ENCODE measurements at places on chromosomes 3 and 15. TPM values are rescaled to one million over a fixed set of nuclear protein-coding genes. Genes with fewer than 3 reads are reported as not detected.

The ZNF35 gene
- 11.7 TPM for polyA plus RNA-seq

DNA sequence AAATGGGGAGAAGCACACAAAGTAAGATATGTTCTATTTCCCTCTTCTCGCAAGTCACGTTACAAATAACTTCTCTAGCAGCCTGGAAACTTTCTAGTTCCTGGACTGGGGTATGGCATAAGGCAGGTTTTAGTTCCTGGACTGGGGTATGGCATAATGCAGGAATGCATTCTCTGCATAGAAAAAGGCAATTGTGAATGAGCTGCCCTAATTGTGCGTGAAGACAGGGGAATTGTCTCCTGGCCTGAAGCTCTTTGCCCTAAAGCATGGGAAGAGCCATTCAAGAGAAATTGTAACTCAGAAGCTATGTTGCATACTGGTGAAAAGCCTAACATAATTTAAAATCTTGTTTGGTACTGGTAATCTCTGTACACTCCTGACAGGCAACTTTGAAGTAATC, 54.3 kb upstream of the CBLB start:
- no peak for DNase-seq

The ROBO2 gene
- 89.9 TPM for polyA plus RNA-seq

The ZNF639 gene
- 66.1 TPM for polyA plus RNA-seq

- peak; percentile 75 for DNase-seq
These were observed 44.5 kb downstream of the NOX5 start for GRCh38 chr15:69058830-69059556.

DNA sequence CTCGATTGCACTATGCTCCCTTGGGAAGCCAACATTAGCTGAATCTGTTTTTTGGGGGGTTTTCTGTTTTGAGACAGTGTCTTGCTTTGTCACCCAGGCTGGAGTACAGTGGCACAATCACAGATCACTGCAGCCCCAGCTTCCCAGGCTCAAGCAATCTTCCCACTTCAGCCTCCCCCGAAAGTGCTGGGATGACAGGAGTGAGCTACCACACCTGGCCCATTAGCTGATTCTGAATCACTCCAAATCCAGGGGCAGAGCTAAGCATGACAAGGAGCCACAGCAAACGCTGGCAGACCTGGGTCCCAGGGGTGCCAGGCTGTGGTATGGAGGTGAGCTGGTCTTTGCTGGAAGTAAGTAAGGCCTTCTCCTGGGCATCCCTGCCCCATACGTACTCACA, 18.9 kb downstream of the POC1A start:
- no peak for DNase-seq

DNA sequence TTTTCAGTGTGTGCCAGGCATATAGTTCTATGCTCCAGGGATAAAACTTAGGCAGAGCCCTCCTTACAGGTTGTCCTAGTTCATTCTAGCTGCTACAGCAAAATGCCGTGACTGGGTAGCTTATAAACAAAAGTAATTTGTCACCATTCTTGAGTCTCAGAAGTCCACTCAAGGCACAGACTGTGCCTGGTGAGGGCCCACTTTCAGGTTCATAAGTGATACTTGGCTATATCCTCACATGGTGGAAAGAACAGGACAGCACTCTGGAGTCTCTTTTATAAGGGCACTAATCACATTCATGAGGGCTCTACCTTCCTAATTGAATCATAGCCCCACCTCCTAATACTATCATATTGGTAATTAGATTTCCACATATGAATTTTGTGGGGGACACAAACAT, 80.1 kb downstream of the SPRED1 start:
- DNase-seq = no peak

DNA sequence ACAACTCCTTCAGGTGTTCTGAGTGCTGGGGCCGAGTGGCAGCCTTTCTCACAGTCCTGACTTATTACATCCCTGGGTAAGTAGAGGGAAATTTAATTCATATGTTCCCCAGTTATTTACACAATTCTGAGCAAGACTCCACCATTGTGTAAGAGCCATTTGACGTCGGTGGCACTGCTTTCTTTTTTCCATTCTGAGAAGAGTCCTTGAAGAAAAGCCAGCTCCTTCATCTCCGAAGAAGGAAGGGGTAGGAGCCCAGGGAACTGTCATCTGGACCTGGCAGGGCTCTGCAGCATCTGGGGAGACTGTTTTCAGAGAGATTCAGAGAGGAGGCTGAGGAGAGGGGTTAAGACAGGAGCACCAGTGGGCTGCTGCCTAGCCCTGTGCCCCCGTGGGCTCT, 22.6 kb upstream of the MASP1 start:
- DNase-seq = no peak

- DNase-seq = no peak
These were observed 27.2 kb upstream of the WDR5B start for GRCh38 chr3:122443090-122443489.

- DNase-seq = no peak
These were observed 460.9 kb downstream of the OTOL1 start for GRCh38 chr3:161957467-161957866.

- DNase-seq = no peak
These were observed 142.0 kb downstream of the ADAMTS17 start for GRCh38 chr15:100199711-100200286.

DNA sequence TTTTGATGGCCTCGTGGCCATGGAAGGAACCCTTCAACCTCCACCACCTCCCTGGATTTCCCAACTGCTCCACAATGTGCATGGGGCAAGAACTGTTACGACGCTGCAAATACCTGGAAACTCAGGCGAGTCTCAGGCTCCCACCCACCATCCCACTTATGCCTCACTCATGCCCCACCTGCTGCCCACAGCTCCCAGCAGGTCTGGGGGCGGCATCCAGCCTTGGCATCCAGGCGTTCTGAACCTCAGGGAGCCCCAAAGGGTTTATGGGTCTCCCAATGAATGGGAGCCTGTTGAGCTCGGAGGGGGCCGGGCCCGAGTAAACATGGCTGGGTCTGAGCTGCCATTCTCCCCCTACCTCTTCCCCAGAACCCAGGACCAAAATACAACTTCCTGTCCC, 2.0 kb upstream of the PTH1R start:
- DNase-seq = no peak

GRCh38 chr3:156014489-156014888, 105.9 kb upstream of the KCNAB1 start:
- no peak for DNase-seq

DNA sequence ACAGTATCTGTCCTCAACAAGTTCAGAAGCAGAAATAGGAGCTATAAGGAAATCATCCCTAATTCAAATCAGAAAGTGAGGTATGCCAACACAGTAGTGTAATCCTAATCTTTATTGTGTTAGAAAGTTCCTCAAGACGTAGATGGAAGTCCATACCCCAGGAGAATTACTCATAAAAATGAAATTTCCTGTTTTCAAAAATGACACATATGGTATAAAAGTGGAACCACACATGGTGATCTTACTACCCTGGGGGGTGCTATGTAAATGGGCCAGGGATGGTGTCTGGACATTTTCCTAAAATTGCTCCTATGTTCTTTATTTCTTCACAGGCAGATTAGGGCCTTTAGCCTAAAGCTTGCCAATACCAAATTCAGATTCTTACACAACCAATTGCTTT, 204.1 kb downstream of the ARRDC4 start:
- DNase-seq = no peak

DNA sequence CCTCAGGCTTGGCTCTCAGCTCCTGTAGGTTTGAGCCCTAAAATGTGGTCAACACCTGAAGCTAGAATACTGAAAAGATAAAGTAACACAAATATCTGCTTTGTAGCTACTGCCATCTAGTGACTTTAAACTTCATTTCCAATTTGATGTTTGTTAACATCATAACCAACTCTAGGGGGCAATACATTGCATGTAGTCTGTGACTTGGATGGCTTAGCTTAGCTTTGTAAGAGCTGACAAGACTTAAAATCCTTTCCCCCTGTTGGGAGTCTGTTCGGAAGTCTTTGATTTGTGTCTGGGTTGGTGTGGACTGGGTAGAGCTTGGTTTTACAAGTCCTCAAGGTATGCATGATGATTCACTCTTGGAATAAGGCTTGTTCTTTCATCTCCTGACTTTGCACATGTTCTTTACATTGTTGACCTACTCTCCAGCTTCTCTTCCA, 51.7 kb downstream of the SCN11A start:
- peak; percentile 56 for DNase-seq

GRCh38 chr3:126525853-126526667, 2.1 kb downstream of the CHST13 start:
- no peak for DNase-seq

The CCR8 gene
- not detected for polyA plus RNA-seq

GRCh38 chr3:67388738-67389137, 265.7 kb downstream of the SUCLG2 start:
- no peak for DNase-seq

DNA sequence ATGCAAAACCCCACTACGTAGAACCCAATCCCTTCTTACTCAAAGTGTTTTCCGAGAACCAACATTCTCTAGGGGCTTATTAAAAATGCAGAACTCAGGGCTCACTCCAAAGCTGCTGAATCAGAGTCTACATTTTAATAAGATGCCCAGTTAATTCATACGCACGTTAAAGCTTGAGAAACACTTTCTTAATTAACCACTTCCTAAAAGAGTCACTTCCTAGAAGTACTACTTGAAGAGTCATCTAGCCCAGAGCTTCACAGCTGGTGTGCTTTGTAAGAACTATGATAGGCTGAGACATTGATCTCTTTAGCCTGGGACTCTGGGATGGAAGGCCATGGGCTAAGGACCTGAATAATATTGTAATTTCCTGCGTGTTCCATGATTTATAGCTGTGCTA, 9.0 kb downstream of the COL6A5 start:
- DNase-seq = no peak

- no peak for DNase-seq
These were observed 142.9 kb upstream of the NR2F2 start for GRCh38 chr15:96187341-96188305.

The PROS1 gene
- 46.7 TPM for polyA plus RNA-seq

DNA sequence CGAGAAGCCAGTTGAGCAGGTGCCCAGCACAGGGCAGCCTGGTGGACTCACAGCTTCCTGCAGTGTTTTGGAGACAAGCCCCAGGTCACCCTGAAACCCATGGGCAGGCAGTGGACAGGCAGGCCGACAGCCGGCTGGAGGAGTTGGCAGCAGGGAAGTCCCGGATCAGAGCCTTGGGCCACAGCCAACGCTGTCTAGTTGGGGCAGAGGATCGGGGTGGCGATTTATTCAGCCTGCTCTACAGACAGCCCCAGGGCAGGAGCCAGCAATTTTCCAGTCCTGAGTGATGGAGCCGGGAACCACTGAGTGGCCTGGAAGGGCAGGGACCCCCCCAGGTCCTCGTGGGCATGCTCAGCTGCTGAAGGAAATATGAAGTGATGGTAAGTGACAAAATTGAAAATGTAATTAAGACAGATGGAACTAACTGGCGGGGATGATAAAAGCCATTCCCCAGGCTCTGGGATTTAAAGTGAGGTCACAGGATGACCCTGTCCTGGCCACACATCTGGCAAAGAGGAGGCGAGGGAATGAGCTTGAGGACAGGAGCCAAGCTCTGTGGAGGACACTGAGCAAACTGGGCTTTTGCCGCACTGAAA, 34.4 kb upstream of the TBC1D21 start:
- DNase-seq = no peak

DNA sequence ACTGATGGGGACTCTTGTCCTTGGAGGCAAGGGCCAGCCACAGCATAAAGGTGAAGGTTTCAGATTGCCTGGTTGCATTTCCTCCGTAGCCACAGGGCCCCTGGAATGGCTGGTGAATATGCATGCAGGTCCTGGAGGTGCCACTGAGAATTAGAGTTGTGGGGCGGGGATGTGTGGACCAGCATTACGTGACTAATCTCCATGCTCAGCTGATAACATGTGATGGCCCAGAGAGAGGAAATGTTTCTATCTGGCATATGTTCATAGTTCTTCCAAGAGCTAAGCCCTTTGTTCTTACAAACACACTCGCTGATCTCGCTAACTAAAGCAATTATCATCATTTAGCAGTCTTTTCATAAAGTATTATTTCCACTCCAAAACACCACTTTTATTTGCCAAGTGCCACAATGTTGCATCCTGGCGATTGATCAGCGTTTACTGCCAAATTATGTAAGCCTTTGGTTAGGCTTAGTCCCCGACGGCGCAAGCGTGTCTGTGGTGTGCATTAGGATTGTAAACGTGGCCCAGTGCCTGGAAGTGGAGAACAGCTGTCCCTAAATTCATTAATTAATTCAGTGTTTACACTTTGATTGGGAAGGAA, 55.9 kb downstream of the CGNL1 start:
- no peak for DNase-seq

The GOLGA6A gene
- polyA plus RNA-seq = 0.24 TPM

The GOLGA6L7 gene
- polyA plus RNA-seq = 0.32 TPM

GRCh38 chr3:31876331-31876730, 104.7 kb downstream of the OSBPL10 start:
- no peak for DNase-seq

The GJD2 gene
- polyA plus RNA-seq = not detected

The LYZL4 gene
- not detected for polyA plus RNA-seq

DNA sequence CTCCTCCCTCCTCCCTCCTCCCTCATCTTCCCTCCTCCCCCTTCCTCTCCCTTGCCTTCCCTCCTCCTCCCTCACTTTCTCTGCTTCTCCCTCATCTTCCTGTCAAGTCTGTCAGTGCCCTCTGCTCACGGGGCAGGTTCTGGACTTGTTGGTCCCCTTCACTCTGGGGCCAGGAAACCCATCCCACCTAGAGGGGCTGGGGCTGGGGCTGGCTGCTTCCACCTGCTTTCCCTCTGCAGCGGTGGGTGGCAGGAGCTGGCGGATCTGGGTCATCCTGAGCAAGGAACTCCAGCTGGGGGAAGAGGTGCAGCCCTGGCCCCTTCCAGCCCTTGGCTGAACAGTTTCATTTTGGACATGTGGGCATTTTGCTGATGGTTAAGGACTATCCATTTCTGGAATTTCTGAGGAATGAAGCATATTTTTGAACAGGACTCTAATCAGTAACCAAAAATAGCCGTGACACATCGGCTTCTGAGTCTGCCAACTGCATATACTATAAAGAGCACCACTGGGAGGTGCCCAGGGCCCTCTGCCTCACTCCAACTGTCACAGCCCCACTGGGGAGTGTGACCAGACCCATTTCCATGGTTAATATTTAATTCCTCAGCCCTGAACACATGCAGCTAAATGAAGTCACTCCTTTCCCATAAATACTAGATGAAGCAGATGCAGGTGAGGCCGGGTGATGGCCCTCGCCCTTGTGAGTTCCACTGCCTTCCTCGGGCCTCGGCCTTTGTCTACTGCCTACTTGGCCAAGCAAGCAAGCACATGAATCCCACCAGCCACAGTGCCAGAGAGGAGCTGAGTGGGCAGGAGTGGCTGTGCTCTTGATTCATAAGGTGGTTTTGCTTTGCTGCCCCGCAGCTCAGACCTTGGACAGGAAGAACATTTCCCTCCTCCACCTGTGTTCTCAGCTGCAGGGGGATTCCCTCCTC, 39.8 kb downstream of the CHDH start:
- DNase-seq = no peak

The HERC2 gene
- 53.9 TPM for polyA plus RNA-seq

- DNase-seq = no peak
These were observed 107.6 kb downstream of the OXNAD1 start for GRCh38 chr3:16372362-16373292.

- DNase-seq = no peak
These were observed 510.4 kb upstream of the AGTR1 start for GRCh38 chr3:148187296-148187695.

Measured in renal cortex interstitium (tissue), 15 donors.